ENCODE measurements at places on chromosomes 16 and 17. TPM values are rescaled to one million over a fixed set of nuclear protein-coding genes. Genes with fewer than 3 reads are reported as not detected.
A peak's percentile ranks its signal among the peaks of the same experiment; 100 is the strongest.

DNA sequence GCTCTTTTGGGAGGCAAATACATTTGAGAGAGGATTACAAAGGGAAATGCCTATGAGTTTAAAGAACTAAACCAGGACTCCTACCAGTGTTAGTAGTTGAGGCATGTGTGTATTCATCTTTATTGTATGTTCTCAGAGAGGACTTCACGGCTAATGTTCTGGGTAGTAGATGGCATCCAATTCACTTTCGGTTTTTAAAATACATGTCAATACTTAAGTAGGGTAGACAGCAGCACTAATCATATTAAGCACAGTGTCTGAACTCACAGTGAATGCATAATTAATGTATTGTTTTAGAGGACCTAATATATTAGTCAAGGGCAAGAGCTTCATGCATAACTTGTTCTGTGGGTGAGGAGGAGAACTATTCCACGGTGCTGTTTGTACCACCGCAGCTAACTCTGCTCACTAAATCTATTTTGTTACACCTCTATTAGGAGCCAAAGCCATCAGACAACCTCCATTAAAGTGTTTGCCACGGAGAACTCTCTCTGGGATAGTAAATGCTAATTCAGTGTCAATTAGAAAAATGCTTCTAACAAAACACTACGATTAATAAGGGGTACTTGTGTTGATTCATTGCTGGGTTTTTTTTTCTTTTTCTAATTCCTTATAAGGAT, 56.3 kb downstream of the COX10 start:
- H3K27me3 ChIP-seq, result no peaks in the 10 kb centered on the region
- no peaks in the 10 kb centered on the region for H3K36me3 ChIP-seq
- H3K4me3 ChIP-seq, result no peak overlapping the region
- H3K27ac ChIP-seq, result no peak overlapping the region
- no peaks in the 10 kb centered on the region for H3K4me1 ChIP-seq

DNA sequence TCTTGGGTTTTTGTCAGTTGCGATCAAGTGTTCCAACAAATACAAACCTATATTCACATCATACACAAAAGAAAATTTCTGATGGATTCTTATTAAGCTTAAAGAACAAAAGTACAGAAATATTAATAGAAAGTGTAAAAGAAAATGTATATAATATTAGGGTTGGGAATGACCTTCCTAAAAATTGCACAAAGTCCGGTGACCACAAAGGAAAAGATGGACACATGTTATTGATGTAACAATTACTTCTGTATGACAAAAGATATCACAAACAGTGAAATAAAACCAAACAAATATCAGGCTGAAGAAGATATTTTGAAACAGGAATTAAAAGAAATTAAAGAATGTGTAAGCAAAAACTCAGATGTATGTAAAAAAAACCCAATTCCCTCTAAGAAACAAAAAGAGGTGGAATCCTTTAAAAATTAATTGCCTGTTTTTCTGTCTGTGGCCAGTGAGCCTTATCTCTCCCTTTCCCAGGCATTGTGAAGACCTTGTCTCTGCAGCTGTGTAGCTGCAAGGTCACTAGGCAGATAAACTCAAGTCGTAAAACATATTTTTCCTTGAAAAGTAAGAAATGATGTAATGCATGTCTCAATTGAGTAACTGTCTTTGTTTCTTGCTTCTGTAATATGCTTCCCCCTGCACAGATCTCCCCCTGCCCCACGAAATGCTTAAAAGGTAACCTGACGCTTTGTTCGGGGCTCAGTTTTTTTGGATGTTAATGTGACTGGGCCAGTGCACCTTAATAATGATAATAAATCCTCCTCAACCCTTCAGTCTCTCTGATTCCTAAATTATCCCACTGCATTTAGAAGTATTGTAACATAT, 2.8 kb downstream of the ST6GALNAC1 start:
- H3K27ac ChIP-seq, result no peak overlapping the region
- H3K36me3 ChIP-seq, result no peaks in the 10 kb centered on the region
- no peak overlapping the region for H3K4me3 ChIP-seq
- H3K27me3 ChIP-seq, result no peaks in the 10 kb centered on the region
- no peak for DNase-seq
- peaks cover 11% of the 10 kb centered on the region for H3K4me1 ChIP-seq

DNA sequence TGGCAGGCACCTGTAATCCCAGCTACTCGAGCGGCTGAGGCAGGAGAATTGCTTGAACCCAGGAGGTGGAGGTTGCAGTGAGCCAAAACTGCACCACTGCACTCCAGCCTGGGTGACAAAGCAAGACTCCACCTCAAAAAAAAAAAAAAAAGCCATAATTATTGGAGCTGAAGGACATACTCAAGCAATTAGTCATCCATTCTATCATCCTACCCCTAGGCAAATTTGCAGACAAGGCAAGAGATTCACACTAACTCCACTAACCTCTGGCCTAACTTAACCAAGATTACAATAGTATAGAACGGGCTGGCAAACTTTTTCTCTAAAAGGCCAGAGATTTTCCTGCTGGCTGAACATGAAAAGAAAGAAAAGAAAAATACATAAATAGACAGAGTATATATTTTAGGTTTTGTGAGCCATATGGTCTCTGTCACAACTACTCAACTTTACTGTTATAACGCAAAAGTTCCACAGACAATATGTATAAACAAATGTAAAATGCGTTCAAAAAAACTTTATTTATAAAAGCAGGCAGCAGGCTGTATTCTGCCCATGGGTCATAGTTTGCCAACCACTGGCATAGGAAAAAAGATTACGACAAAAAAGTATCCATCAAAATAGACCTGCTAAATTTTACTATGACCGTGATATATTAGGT, 29.7 kb downstream of the BRIP1 start:
- no peak overlapping the region for H3K4me3 ChIP-seq
- H3K36me3 ChIP-seq, result no peaks in the 10 kb centered on the region
- no peaks in the 10 kb centered on the region for H3K27me3 ChIP-seq
- no peak overlapping the region for H3K27ac ChIP-seq
- no peaks in the 10 kb centered on the region for H3K4me1 ChIP-seq

TPPP3 gene
- 112 TPM for total RNA-seq

DNA sequence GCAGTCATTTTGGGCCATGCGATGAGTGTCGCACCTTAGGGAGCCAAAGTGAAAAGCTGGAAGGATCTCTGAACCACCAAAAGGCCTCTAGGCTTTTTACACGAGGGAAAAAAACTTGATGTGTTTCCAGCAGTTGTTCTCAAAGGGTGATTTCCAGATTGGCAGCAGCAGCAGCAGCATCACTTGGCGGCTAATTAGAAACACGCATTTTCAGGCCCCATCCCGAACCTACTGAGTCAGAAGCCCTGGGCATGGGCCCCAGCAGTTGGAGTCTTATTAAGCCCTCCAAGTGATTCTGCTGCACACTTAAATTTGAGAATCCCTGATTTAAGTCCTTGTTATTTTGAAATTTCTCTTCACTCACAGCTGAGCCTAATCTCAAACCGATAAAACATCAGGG, 25.3 kb upstream of the PYY start:
- no peak for DNase-seq
- no peak overlapping the region for H3K4me3 ChIP-seq
- H3K36me3 ChIP-seq, result no peaks in the 10 kb centered on the region
- no peak overlapping the region for H3K27ac ChIP-seq
- peaks cover 42% of the 10 kb centered on the region for H3K27me3 ChIP-seq

ADAM11 gene
- total RNA-seq, result 1.2 TPM

DNA sequence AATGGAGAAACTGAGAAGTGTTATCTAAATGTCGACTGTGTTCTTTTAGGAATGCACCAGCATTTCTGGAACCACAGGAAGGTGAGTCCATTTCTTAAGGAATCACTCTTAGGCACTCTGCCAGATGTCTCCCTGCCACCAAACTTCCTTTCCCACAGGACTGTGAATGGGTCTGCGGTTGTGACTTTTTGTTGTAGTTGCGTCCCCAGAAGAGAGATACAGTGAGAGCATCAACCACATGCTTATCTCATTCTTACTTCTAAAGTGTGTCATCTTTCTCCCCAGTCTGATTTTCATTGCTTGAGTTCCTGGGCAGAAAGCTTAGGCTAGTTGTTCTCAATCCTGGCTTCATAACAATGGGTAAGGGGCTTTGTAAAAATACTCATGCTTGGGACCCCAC, 13.4 kb downstream of the ITPRIPL2 start:
- H3K27ac ChIP-seq, result no peak overlapping the region
- no peak overlapping the region for H3K4me3 ChIP-seq
- peaks cover 29% of the 10 kb centered on the region for H3K4me1 ChIP-seq
- no peaks in the 10 kb centered on the region for H3K27me3 ChIP-seq
- H3K36me3 ChIP-seq, result no peaks in the 10 kb centered on the region

DNA sequence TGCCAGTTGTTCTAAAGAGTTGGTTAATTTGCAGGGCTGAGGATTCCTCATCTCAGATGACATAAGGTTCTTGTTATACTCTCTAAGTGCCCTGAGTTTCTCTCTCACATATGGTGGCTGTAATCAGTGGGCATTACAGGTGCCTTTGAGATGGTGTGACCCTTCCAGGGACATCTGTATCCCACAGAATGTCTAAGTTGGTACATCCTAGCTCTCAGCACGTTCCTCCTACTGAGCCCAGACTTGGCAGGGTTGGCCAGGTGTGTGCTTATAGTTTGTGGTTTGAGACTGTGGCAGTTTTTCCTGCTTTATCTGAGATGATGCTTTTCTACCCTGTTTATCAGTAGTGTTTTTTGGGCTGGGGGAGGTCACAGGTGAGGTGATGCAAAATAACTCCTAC, 36.3 kb downstream of the SPECC1 start:
- no peaks in the 10 kb centered on the region for H3K4me1 ChIP-seq
- H3K4me3 ChIP-seq, result no peak overlapping the region
- no peaks in the 10 kb centered on the region for H3K27me3 ChIP-seq

DNA sequence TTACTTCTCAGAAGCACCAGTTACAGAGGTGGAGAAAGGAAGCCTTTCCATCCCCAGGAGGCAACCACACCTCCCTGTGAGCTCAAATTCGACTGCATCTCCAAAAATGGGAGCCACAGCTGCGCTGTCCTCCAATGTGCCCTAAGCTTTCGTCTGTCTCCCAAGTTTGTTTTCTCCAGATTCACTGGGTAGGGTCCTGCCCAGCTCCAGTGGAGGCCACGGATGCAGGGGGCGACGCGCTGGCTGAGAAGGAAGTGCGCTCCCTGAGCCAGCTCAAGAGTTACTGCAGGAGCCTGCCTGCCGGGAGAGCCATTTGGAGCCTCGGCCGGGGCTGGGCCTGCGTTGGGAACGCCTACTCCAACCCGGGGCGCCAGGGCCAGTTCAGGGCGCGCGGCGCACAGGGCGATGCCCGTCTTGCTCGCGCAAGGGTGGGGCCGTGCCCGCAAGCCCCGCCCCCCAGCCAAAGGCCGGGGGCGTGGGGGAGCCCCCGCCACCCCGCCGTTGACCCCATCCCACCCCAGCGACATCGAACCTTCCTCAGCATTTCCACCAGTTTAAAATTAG, 19.5 kb downstream of the SIAH1 start:
- DNase-seq, result peak; percentile 91
- H3K4me1 ChIP-seq, result peaks cover 36% of the 10 kb centered on the region
- H3K36me3 ChIP-seq, result peaks cover 14% of the 10 kb centered on the region
- H3K27me3 ChIP-seq, result no peaks in the 10 kb centered on the region
- peak overlapping the region; percentile 70 for H3K4me3 ChIP-seq

GRCh38 chr16:26016989-26017388, 325.2 kb downstream of the HS3ST4 start:
- no peaks in the 10 kb centered on the region for H3K27me3 ChIP-seq
- H3K27ac ChIP-seq, result no peak overlapping the region
- no peaks in the 10 kb centered on the region for H3K36me3 ChIP-seq
- no peak for DNase-seq

DNA sequence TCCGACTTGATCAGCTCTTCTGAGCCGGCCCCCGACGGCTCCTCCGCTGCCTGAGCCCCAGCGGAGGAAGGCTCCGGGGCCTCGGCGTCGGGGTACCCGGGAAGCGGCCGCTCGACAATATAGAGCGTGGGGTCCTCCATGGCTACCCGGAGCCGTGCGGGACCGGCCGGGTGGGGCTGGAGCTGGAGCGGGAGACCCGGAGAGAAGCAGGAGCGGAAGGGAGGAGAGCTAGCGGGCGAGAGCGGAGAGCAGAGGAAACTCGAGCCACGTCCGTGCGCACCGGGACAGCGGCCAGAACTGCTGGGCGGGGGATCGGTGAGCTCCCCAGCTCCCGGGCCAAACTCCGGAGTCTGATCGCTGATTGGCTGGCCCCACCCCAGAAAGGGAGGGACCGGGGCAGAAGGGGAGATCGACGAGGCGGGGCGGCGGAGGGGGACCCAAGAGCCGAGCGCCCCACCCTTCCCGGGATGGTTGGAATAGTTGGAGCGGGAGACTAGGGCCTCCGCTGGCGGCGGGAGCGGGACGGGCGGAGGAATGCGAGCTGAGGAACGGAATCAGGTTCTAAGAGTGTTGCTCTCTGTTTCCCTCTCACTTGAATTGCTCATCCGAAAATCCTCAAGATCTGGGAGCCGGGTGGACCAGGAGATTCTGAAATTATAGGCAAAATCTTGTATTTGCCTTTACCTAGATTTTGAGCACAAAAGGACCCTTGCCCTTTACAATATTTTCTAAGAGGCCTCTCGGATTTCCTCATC, at the start of gene CAVIN1:
Gene CAVIN1, minus strand, starts transcription at position 299 of the 755 bp plus-strand sequence. Its CDS starts 159 bp downstream, at position 140.
- H3K27ac ChIP-seq, result peak within 1 kb of the TSS; percentile 93
- H3K36me3 ChIP-seq, result no peaks in the 10 kb centered on the region
- peak within 1 kb of the TSS; percentile 77 for H3K4me3 ChIP-seq
- H3K27me3 ChIP-seq, result no peaks in the 10 kb centered on the region
- DNase-seq, result peak; percentile 100

DNA sequence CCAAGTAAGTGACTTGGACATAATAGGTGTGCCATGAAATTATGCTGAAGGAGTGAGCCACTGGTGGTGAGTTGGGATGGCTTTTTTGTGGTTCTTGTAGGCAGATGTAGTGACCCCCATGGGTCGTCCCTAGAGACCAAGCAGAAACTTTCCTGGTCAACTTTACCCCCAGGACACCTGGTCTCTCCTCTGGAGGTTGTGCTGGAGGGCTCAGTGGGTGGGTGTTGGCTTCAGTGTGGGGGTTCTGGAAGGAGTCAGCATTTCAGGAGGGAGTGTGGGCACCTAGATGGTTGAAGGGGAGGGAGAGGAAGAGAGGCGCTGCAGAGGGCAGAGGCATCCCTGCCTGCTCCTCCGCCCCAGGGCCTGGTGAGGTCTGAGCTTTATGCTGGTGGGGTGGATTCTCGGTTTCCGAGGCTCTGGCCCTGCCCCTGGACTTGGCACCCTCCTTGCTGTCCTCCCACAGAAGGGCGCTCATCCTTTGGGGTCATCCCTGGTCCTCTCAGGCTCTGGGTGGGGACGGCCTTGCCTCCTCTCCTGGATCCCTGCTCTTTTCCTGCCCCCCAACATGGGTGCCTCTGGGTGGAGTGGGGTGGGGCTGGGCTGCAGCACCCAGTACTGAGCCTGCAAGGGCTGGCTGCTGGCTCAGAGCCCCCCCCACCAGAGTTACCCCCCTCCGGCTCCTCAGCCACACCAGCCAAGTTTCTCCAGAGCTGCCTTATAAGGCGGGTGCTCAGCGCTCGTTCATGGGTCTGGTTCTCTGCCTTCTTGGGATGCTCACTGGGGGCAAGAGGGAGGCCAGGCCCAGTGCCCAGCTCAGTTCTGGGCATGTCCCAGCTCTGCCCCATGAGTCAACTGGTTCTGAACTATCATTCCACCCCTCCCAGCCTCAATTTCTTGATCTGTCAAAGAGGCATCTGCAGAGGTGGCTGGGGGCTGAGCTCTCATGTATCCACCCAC, 266.8 kb downstream of the SEC14L1 start:
- peaks cover 80% of the 10 kb centered on the region for H3K4me1 ChIP-seq
- no peak for DNase-seq
- peak overlapping the region; percentile 70 for H3K27ac ChIP-seq

GRCh38 chr17:82477934-82478333, 19.4 kb downstream of the NARF start:
- no peaks in the 10 kb centered on the region for H3K27me3 ChIP-seq
- no peak overlapping the region for H3K4me3 ChIP-seq
- DNase-seq, result no peak
- peaks cover 100% of the 10 kb centered on the region for H3K36me3 ChIP-seq
- no peak overlapping the region for H3K27ac ChIP-seq

Data from suprapubic skin (tissue), 4 donors.